CD4-positive, alpha-beta T cell treated with Interferon gamma for 1 hour (primary cell): ENCODE measurements at places on chromosomes 3 and 15.

- peak; percentile 65 for DNase-seq
These were observed at the start of gene PLCB2 for GRCh38 chr15:40307421-40308211. Gene PLCB2, minus strand, starts transcription at chr15:40307935. Its CDS starts 263 bp downstream, at chr15:40307672.

- DNase-seq: no peak
These were observed 7.3 kb upstream of the ISLR2 start for GRCh38 chr15:74123131-74123429.

GRCh38 chr3:157094301-157094700, 65.6 kb downstream of the CCNL1 start:
- no peak for DNase-seq

DNA sequence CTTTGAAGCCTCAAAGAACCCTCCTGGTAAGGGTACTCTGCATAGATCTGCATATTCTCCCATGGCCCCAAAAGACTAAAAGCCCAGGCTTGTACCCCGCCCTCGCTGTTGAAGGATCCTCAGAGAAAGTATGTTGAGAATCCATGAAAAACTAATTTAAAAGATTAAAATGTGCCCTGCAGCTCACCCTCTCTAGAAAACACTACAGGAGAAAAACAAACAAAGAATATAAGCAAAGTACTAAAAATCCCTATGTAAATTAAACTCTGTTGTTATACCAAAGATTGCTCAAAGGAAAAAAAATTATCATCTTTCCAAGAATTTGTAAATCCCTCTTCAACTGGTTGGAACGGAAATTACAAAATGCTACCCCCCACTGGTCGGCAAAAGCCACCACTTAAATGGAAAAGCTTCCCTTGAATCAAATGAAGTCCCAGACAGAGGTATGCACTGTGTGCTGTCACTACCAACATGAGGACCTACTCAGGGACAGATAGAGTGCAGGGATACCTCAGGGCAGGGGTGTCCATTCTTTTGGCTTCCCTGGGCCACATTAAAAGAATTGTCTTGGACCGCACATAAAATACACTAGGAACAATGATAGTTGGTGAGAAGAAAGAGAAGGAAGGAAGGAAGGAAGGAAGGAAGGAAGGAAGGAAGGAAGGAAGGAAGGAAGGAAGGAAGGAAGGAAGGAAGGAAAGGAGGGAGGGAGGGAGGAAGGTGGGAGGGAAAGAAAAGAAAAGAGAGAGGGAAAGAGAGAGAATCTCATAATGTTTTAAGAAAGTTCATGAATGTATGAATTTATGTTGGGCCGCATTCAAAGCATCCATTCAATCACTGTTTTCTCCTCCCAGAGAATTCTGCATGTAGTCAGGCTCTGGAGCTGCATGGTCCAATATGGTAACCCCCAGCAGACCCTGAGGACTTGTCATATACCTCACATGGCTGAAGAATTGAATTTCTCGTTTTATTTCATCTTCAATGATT, 88.1 kb downstream of the MAGI1 start:
- no peak for DNase-seq

- DNase-seq: no peak
These were observed 36.9 kb downstream of the PLS1 start for GRCh38 chr3:142633073-142633472.
